ENCODE measurements at places on chromosomes 2 and 18.

- DNase-seq: no peak
These were observed 660.6 kb downstream of the NYAP2 start for GRCh38 chr2:226059961-226060627.

DNA sequence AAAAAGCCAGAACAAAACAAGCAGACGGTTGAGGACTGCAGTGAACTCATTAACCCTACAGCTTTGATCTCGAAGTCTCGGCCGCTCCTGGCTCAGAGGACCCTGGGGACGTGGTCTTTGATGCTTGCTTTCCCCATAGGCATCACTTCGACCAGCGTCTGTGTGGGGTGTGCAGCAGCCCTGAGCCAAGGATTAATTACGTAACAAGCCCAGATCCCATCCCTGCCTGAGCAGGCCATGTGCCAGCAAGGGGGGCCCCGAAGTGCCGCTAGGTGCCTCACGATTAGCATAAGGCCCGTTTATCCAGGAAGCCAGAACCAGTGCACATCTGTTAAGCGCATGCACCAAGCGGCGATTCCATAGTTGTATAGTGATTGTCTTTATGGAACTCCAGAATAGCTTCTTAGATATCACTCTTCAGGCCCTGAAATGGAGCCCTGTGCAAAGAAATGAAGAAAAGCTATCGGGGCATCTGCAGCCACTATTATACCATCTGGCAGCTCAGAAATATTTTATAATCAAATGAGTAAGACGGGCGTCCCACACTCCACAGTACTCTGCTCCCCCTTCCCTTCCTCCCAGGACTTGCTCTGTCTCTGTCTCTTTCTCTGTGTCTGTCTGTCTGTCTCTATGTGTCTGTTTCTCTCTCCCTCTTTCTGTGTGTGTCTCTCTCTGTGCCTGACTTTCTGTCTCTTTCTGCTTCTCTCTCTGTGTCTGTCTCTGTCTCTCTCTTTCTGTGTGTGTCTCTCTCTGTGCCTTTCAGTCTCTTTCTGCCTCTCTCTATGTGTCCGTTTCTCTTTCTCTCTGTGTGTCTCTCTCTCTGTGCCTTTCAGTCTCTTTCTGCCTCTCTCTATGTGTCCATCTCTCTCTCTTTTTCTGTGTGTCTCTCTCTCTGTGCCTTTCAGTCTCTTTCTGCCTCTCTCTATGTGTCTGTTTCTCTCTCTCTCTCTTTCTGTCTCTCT, 41.7 kb downstream of the HPCAL1 start:
- no peak for DNase-seq

DNA sequence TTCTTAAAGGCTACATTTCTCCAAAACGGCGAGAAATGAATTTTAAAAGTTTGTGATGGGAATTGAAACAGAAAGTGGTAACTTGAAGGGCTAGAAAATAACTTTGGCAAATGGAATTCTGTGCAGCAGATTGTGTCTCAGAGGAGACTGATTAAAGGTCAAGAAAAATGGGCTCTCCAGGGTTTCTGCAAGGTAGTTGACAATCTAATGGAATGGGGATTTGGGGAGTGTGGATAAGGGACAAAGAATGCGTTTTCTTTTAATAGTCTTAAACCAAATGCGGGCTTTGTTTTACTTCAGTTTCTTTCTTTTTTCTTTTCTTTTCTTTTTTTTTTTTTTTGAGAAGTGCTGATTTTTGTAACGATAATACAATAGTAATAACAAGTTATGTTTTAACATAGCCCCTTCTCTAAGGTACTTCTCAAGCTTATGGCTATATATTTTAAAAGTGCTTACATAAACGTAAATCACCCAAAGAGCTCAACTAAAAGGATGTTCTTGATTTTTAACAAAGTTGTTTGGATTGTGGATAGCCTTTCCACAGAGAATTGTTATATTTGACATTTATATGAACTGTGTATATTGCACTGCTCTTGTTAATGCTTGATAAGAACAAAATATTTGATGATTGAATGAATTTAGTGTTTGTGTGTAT, 36.6 kb downstream of the CAMKMT start:
- DNase-seq: no peak

GRCh38 chr2:12896318-12896982, 179.7 kb downstream of the TRIB2 start:
- no peak for DNase-seq

GRCh38 chr2:138762533-138762932, 17.7 kb downstream of the NXPH2 start:
- no peak for DNase-seq

GRCh38 chr2:30888852-30889409, 81.7 kb upstream of the CAPN13 start:
- DNase-seq: no peak

- DNase-seq: no peak
These were observed 790.3 kb downstream of the ERBB4 start for GRCh38 chr2:211748339-211748738.

DNA sequence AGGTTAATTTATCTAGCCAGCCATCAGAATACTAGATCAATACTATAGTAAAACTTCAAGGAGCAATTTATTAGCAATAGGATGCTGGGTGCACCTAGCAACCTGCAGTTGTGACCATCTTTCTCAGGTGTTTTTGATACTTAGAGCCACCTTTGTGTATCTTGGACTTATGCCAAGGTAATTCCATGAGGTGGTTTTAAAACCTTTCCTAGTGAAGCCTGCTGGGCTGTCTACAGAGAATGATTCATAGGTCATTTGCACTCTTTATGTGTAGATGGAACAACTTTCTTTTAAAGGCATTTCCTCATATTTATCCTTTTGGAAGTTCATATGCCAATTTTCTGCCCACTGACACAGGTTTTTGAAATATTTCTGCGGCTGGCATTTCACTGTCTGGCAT, 1030.1 kb upstream of the POU3F3 start:
- no peak for DNase-seq

All from GM13976 (cell line).